CD4-positive, alpha-beta T cell treated with Interferon alpha-2 for 1 hour (primary cell): ENCODE measurements at places on chromosomes 3 and 15.
A peak's percentile ranks its signal among the peaks of the same experiment; 100 is the strongest.

DNA sequence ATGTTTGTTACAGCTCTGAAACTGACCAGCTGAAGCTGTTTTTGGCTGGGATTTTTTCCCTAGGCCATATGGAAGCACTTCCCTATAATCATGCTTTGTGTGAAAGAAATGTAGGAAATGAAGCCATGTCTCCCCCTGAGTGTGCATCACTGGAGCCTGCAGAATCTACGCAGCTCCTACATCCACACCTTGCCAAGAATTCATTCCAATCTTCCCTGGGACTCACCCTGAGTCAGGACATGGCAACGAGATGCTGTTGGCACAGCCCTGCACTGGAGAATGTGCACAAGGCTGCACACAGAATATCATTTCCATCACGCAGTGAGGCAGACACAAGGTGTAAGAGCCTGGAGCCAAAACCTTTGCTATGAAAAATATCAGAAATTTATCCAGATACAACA lies 189.5 kb downstream of the ADAMTSL3 start:
- DNase-seq: no peak

DNA sequence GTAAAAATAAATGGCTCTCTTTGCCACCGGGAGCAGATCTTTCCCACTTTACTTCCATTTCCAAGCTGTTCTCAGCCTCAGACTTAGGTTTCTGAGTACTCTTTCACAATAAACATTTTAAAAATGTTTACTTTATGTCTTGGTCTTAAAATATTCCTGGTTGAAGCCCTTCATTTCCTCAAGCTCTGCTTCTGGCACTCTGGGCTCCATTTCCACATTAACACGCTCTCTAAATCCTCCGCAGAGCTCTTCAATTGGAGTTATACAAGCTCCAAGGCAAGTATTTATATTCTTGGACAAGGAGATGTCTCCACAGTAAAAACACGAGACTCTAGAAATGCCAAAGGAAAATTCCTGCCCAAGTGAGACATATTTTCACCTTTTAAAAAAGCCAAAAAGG lies 169.3 kb downstream of the GREM1 start:
- DNase-seq: no peak

- no peak for DNase-seq
Measured at GRCh38 chr3:187783098-187783497, 37.8 kb upstream of the BCL6 start.

DNA sequence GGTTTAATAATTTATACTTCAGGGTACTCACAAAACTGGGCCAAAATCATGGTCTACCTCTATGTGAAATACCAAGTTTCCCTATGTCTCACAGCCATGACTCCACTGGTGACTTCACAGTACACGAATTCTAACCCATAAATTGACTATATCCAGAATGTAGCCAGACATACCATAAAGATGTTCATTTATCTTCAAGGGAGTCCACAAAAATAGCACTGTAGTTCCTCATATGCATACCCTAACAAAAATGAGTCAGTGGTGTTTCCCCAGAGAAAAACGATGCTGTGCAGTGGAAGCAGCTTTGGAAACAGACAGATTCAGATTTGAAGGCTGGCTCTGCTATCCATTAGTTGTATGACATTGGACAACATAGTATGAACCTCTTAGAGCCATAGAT lies 438.8 kb downstream of the FHIT start:
- no peak for DNase-seq

GRCh38 chr3:196979545-196979944 lies 10.9 kb upstream of the PIGZ start:
- no peak for DNase-seq

DNA sequence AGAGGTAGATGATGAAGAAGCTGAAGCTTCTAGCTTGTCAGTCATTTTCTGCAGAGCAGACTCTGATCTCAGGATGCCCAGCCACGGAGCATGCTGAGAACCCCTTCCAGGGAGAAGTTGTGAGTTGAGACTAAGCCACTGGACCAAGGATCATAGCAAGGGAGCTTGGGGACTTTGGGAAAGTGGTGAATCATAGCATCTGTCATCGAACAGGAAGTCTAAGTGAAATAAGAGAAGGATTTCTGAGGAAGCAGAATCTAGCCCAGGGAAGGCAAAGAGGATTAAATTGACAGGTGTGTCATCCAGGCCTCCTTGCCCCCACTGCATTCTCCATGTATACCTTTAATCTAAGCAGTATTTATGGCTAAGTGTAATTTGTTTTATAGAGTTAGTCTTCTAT lies 71.8 kb upstream of the TMEM108 start:
- DNase-seq: no peak

DNA sequence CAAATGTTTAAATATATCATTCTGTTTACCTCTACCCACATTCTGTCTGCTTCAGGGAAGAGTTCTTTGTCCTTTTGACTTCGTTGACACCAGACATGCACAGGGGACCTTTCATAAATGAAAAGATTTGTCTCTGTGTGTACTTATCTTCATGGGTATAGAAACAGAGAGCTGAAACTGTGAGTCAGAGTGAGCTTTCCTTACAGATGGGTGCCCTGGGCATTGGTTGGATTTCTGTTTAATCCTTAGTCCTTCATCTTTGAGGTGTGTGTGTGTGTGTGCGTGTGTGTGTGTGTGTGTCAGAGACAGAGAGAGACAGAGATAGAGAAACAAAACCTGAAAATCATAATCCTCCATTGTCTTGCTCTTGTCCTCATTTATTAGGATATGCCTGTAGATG lies 517.4 kb downstream of the TUSC7 start:
- no peak for DNase-seq

DNA sequence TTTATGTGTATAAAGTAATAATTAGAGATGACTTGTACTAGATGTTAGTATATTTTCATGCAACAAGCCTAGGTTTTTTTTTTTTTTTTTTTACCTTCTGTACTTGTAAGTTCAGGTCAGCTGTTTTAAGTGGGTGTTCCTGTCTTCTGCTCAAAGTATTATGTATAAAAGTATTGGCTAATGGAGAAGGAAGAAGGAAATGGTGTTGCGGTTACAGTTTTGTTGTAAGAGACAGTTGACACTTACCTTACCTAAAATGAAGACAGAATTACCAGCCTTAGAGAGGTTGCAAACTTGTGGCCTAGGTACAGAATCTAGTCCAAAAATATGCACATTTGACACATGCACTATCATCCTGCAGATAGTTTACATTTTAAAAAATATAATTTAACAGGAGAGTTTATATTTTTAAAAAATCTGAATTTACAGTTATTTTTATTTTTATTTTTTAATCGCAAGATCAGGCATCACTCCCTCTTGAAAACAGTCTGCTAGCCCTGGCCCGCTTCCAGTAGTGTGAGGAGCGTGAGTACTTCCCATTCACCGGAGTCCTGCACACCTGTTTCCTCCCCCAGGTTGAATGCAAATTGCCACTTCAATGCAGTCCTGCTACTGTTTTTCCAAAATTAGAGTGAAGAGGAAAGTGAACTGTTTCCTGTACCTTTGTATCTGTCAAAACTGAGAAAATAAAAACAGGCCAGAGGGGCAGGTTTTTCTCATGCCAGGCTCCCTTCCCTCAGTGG lies 224.3 kb upstream of the SOX2 start:
- no peak for DNase-seq

DNA sequence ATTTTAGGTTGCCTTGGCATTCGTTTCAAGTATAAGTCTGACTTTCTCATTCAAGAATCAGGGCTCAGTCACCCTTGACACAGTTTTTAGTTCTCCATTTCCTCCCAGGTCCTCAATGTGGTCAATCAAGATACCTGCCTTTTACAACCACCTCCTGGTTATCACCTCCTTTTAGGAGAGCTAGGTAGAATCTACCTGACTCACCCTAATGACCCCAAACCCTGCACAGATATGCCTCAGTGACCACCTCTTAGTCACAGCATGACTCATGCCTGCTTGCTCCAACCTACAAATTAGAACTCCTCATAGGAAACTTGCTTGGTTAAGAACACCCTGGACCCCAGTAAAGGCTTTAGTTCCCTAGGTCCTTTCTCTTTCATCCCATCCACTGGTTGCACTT lies 22.5 kb downstream of the DMXL2 start:
- DNase-seq: no peak

GRCh38 chr3:71010726-71011455 lies 572.6 kb downstream of the FOXP1 start:
- DNase-seq: peak; percentile 48

- no peak for DNase-seq
Measured at GRCh38 chr3:37562876-37563275, 298.8 kb upstream of the CTDSPL start.

GRCh38 chr15:94322141-94322540 lies 90.8 kb downstream of the MCTP2 start:
- no peak for DNase-seq

DNA sequence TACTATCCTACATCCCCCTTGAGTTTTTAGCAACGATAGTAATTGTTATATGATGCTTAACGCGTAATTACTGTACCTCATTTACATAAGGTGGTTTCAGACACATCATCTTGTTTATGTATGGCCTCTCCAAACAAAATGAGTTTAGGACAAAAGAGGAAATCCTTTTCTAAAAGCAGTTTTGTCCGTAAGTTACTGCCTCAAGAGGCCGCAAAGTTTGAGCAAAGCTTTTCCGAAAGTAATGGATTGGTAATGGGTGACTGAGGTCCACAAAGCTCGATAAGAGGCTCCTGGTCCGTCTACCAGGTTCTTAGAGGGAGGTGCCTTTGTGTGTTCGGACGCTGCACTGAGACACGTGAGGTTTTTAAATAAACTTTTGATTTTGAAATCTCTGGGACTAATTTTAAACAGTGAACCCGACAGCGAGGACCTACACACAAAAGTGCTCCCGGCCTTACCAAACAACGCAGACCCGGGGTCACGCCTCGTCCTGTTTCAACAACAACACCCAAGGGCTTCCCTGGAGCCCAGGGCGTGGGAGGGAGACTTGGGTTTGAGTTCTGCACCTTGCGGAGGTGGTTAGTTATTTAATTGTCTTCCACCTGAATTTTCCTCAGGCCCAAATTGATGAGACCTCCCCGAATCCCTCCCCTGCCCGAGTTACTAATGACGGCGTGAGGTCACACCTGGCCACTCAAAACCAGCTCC lies 456 bp upstream of the C15orf61 start:
- no peak for DNase-seq

GRCh38 chr15:67957435-67958132 lies 96.5 kb upstream of the PIAS1 start:
- DNase-seq: no peak

- DNase-seq: no peak
Measured at GRCh38 chr3:183148056-183148455, 14.5 kb downstream of the LAMP3 start.

DNA sequence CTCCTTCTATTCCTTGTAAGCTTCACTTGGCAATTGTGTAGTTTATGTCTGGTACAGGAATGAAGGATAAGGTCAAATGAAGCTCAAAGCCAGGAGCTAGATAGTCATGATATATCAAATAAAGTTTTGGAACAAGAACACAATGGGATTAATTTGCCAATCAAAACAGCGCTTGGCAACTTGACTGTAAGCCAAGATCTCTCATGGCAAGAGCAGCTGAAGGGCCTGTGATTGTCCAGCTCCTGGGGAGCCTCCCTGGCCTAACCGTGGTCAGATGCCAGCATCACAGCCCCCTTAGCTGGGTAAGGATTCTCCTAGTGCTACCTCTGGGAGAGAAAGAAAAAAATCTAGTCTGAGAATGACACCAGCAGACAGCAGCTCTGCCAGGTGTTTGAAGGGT lies 97.2 kb downstream of the LIPC start:
- no peak for DNase-seq

DNA sequence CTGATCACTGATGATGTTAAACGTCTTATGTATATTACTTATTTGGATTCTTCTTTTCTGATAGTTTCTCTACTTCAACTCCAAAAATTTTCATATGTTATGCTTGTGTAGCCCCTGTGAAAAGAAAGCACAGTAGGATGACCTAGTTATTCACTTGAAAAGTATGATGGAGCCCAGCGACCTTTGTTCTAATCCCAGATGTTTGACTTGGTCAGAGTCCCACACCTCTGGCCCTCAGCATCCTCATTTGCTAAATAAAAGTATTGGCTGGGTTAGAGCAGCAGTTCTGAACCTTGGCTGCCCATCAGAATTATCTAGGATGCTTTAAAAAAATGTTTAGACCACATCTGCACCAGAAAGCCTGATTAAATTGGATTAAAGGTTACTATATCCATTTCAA lies 173.7 kb downstream of the ATG7 start:
- no peak for DNase-seq

DNA sequence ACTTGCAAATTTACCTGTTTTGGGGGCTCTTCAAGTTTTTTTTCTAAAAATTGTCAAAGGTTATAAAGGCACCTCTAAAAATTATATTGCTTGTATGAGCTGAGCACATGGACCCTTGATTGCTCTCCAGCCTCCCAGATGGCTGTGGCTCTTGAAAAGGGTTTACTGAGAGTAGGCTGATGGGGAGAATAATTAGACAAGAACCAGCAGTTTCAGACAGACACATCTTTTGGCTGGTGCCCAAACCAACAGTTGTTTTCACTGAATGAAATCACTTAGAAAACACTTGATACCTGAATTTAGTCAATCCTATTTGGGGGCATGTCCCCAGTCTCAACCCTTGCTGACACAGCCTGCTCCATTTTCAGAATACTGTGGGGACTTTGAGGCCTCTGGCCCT lies 217.6 kb downstream of the KBTBD8 start:
- DNase-seq: no peak

- DNase-seq: no peak
Measured at GRCh38 chr15:101463270-101463669, 26.2 kb downstream of the PCSK6 start.

- DNase-seq: peak; percentile 34
Measured at GRCh38 chr3:72255791-72256559, 471.0 kb upstream of the PROK2 start.

DNA sequence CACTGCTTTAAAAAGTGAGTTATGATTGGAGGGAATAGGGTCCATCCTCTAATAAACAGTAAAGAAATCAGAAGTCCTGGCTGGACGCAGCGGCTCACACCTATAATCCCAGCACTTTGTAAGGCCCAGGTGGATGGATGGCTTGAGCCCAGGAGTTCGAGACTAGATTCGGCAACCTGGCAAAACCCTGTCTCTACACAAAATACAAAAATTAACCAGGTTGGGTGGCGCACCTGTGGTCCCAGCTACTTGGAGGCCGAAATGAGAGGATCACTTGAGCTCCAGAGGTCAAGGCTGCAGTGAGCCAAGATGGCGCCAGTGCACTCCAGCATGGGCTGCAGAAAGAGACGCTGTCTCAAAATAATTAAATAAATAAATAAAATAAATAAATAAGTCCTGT lies 171.2 kb downstream of the POTEB3 start:
- DNase-seq: no peak

DNA sequence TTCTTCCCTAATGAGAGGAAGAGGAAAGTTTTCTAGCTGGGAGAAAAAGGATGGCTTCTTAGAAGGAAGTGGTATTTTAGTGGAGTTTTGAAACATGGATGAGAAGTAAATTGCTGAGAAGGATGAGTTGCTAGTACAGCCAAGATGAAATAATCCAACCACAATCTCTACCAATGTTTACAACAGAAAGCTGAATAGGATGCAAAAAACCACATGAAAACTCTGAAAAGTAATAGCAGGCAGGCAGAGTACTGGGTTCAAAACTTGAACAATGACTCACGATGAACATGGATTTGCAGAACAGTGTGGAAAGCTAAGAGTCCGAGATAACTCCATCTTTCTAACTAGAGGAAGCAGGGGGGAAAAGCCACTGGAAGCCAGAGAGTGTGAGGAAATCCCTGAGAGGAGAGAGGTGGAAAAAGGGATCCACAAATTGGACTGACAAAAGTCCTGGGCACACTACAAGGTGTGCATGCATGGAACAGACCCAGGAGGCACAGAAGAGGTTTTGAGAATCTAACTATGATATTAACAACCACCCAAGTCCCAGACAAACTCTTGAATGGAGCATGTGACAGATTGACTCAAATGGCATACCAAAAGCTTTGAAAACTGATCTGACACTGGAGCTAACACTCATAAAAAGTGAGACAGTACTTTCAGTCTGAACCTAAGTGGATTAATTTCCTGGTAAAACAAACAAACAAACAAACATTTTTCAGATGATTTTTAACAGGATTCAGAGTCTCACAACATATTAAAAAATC lies 76.7 kb downstream of the ST6GAL1 start:
- peak; percentile 28 for DNase-seq
